ENCODE measurements at places on chromosomes 2 and 18.
A peak's percentile ranks its signal among the peaks of the same experiment; 100 is the strongest.

GRCh38 chr18:36419900-36420531, 122.5 kb downstream of the FHOD3 start:
- DNase-seq: no peak

DNA sequence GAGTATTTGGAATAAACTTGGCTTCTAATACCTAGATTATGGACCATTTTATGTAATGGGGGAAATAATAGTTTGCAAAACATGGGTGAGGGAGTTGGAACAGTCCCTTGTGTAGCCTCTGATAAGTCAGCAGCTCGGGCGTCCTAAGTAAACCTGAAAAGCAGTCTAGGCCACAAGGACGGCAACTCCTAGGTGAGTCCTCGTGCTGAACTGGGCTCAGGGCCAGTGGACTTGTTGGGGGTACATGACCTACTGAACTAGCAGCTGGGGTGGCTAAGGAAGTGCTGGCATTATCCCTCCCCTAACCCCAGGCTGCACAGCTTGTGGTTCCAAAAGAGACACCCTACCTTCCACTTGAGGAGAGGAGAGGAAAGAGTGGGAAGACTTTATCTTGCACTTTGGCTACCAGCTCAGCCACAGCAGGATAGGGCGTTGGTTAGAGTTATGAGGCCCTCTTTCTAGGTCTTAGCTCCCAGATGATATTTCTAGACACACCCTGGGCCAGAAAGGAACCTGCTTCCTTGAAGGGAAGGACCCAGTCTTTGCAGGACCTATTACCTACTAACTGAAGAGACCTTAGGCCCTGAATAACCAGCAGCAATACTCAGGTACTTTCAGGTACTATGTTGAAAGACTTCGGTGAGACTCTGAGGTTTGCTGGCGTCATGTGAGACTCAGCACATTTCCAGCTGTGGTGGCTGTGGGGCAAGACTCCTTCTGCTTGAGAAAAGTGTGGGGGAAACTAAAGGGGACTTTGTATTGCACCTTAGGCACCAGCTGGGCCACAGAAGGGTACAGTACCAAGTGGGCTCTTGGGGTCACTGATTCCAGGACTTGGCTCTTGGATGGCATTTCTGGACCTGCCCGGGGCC, 71.0 kb downstream of the AQP4 start:
- DNase-seq: no peak

GRCh38 chr2:113965644-113966043, 75.8 kb downstream of the ACTR3 start:
- DNase-seq: no peak

- no peak for DNase-seq
Observed at GRCh38 chr2:14572633-14573032, 59.9 kb upstream of the LRATD1 start.

DNA sequence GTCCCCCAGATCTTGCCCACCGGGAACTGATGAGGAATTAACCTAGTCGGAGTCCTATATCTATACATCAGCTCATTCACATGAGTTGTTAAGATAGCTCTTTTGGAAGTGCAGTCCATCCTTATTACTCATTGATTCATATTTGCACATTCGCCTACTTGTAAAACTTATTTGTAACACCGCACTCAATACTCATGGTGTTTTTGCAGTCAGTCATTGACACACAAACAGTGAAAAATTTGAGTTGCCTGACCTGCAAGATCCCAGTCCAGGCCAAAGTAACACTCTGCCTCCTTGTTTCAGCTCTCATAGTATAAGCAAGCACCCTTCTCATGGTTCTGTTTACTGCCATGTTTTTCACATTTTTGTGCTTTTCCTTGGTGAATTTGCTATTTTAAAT, 180.6 kb downstream of the CTIF start:
- no peak for DNase-seq

DNA sequence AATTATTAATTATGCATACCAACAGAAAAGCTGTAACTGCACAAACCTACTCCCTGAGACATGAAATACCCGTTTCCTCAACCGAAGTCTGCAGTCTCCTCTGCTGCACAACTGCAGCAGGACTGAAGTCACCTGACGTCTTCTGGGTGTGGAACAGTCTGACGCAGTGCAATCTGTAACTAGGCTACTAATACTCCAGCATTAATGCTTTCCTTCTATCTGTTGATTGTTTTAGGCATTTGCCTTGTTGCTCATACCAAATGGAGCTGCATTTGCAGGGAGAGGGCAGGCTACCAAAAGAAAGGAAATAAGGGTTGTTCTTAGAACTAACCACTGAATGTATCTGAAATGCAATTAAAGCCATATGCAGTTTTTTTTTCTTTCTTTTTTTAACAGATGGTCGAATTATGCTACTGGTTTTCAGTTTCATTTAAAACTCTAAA, 40.1 kb downstream of the RTN4 start:
- DNase-seq: peak; percentile 47

DNA sequence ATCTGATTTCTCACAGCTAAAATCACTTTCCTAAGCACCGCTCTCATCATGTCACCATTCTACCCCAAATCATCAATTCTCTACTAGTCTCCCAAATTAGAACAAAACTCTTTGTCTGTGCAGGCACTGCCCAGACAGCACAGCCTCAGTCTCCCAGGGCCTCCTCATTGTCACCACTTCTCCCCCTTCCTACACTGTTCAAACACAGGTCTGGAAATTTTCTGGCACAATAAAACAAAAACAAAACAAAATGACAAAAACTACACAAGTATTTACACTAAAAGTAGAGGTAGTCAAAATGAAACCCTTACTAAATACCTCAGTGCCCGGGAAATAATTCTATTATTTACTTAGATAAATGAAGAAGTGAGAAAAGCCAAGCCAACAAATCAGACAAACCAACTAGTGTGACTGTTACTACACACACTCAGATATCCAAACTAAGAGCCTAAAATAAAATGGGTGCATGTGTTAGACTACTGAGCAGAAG, 156.2 kb upstream of the DNMT3A start:
- DNase-seq: no peak

DNA sequence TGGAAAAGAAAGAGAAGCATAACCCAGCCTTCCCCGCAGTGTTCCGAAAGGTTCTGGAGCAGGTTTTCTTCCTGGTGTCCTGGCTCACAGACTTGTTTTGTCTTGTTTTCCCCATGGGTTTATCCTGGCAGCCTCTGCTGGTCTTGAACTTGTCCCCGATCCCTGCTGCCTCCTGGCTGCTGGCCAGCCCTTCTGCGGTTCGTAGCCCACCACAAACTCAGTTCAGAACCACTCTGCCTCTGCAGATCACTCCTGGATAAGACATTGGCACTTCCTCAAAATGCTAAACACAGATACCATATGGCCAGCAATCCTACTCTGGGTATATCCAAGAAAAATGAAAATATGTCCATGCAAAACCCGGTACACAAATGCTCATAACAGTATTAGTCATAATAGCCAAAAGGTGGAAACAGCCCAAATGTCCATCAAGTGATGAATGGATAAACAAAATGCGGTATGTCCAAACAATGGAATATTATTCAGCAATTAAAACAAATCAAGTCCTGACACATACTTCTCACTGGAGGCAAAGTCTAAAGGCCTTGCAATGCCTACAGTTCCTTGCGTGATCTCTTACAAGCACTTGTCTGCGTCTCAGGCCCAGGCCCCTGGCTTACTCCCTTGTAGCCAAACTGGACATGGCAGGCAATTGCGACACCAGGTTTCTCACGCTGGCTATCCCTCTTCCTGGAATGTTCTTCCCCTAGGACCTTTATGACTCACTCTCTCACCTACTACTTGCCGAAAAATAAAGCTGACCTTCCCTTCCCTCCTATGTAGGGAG, 28.0 kb upstream of the ARHGEF4 start:
- no peak for DNase-seq

GRCh38 chr18:63564561-63564960, 22.4 kb downstream of the SERPINB12 start:
- no peak for DNase-seq

- DNase-seq: no peak
Observed at GRCh38 chr2:237774811-237775553, 23.6 kb upstream of the RBM44 start.

GRCh38 chr2:165698444-165698884, 95.6 kb downstream of the GALNT3 start:
- DNase-seq: peak; percentile 23

GRCh38 chr2:156511803-156512202, 75.6 kb downstream of the GPD2 start:
- no peak for DNase-seq

DNA sequence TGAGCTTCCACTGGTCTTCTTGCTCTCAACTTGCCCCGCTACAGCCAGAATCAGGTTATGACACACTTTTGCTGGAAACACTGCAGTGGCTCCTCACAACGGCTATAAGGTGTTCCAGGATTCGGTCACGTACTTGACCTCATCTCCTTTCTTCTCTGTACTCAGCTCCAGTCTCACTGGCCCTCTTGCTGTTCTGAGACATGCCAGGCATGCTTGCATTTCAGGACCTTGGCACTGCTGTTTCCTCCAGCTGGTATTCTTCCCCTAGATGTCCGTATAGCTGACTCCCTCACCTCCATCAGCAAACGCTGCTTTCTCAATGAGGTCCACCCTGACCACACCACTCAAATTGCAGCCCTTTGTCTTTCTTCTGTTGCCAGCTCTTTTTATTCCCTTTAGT, 31.9 kb upstream of the C1GALT1C1L start:
- DNase-seq: no peak

DNA sequence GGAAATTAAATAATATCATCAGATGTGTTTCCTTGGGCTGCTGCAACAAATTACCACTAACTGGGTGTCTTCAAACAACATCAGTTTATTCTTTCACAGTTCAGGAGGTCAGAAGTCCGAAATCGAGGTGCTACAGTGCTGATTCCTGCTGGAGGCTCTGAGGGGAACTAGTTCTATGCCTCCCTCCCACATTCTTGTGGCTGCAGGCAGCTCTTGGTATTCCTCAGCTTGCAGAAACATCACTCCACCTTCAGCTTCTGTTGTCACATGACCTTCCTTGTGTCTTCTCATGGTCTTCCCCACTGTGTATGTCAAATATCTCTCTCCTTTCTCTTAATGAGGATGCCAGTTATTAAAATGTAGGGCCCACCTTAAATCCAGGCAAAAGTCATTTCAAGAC, 29.3 kb upstream of the DCC start:
- DNase-seq: no peak

DNA sequence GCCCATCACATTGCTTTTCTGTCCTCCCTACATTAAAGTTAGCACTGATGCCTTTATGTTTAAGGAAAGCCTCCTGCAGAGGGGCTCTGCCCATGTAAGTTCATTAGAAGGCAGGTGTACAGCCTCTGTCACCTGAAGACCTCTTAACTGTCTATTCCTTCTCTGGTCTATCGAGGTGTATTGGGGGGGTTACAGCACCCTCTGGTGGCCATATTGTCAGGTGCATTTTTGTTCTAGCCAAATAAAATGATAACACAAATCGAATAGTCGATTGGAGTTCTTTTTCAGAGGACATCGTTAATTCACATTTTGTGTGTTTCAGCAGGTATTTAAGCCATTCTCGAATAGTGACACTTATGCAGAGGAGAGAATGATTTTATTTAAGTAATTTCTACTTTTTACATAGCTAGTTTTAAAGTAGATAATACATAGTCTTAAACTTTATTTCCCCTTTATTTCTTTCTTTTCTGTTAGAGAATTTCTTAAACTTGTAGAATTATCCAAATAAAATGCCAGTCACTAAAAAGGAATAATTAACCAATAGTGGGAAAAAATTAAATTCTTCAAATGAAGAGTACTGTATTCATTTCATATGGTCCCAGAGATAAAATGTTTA, 136.8 kb downstream of the NEDD4L start:
- no peak for DNase-seq

- no peak for DNase-seq
Observed at GRCh38 chr2:120034027-120034426, 21.1 kb downstream of the EPB41L5 start.

DNA sequence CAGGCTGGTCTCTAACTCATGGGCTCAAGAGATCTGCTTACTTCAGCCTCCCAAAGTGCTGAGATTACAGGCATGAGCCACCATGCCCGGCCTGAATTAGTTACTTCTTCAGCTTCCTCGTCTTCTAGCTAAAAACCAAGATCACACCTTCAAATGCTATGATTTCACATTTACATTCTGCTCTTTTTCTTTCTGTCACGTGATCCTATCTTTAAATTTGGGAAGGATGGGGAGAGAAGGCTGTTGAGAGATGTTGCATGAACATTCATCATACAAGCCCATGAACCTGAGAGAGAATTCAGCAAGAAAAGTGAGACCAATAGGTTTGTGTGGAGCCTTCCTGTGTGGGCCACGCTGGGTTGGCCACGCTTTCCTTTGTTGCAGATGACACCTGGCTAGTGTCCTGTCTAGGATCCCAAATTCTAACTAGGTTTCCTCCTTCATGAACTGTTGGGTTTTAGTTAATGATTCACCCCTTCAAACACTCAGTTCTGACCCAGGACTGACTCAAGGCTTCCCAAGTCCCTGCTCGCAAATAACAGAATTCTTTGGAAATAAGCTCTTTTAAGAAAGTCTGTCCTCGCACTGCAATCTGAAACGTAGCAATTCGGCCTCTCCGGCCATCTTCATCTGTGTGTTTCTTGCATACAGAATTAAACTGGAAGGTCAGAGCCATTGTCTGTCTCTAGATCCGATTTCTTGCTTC, 57.3 kb upstream of the CREB1 start:
- no peak for DNase-seq

- DNase-seq: no peak
Observed at GRCh38 chr2:239296020-239296932, 104.5 kb downstream of the HDAC4 start.

- DNase-seq: no peak
Observed at GRCh38 chr2:172949522-172949921, 126.1 kb upstream of the MAP3K20 start.

DNA sequence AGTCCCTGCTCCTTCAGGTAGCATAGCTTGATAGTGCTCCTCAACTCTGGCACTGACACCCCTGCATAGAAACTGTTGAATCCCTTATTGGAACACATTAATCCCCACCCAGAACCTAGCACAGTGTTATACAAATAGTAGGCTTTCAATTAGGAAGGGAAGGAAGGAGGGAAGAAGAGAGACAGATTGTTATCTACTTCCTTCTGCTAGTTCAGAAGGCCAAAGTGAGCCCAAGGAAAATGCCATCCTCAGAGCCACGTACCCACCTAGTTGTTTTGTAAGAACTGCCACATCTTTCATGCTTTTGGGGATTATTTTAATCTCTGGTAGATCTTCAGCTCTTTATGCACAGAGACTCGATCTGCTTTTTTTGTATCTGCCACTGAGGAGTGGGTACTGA, 75.1 kb downstream of the CLHC1 start:
- no peak for DNase-seq

DNA sequence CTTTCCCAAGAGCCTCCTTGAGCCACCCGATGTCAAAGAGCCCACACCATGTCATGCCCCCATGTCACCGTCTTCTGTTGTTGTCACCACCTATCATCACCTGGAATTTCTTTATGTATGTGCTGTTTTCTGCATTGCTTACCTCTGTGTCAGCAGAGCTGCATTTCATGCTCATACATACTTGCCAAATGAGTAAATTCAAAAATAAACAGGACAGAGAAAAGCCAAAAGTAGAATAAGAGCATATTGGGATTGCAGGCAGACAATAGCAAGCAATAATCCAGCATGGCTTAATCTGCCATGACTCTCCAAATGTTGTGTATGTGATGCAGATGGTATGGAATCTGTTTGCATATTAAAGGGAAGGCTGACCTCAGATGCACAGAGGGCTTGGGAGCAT, 15.3 kb upstream of the RGPD4 start:
- DNase-seq: no peak

All from fibroblast of skin of left quadriceps (primary cell).